NCI-H446 treated with DMSO at 0.1 percent for 48 hours (cell line): ENCODE measurements at places on chromosomes 2 and 18.

- no peak for DNase-seq
These were observed 1024.1 kb upstream of the KLHL29 start for GRCh38 chr2:22360735-22361374.

DNA sequence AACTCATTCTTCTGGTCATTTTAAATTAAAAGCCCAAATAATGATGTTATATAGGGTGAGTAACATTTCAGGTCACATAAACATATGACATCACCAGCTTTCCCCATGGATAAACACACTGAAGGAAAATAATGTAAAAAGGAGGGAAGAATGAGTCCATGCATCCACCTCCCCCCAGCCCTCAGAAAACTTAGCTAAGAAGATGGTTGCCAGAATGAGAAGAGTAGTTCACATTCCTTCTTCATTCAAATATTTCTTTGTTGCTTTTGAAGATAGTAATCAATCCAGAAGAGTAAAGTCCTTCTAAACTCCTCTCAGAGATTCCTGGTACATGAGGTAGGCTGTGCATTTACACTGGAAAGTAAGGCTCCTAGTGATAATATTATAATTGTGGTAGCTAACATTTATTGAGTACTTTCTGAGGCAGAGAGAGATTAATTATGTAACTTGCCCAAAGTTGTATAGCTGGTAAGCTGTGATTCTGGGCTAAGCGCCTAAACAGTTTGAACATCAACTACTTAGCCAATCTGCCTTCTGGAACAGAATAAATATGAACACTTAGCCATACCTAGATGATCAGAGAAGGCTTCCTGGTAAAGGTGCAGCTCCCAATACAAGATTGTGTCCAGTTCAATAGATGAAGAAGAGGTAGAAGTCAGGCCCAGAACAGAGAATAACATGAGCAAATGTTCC is 256.7 kb upstream of the FN1 start:
- DNase-seq: no peak

DNA sequence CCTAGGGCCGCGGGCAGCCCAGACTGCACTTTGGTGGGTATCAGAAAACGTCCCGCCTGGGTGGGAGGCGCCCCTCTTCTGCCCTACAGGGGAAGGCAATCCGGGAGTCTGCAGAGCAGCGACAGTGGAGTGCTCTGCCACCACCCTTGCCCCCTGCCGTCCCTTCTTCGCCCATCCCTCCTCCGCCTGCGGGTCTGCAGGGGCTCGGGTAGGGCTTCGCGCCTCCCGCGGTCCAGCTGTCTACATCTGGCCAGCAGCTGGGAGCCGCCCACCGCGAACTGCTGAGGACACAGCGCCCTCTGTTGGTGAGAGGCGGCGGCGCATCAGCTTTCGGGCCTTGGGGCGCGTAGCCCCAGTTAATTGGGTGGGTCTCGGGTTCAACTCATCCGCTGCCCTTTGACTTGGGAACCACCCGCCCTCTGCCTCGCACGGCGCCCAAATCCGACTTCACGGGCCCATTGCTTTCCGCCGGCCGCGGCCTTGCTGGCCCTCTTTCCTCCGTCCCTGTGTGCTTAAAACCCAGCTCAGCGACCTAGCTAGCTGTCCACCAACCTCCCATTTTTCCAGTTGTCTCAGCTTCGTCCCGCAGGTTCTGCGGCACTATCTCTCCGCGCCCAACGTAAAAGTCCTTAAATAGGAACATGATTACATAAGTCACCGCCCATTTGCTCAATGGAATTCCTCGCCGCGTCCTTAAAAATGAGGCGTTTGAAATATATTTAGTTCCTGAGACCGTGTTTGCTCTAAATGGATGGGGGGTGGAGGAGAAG is 17.6 kb downstream of the WNT10A start:
- no peak for DNase-seq

DNA sequence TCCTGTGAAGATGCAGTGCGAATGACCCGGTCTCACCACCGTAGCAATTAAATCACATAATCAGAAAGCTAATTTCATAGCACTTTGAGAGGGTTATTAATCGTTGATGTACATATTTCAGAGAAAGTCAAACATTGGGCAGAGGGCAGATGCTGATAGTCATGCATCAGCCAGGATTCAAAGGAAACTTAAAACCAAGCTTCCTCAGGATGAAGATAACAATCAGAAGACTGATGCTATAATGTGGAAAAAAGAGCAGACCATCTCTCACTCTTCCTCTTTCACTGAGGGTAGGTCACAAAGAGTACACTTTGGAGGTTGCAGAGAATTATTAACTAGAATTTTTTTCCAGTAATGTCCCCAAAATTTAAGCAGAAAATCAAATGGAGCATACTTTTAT is 1027.7 kb upstream of the ZEB2 start:
- no peak for DNase-seq

DNA sequence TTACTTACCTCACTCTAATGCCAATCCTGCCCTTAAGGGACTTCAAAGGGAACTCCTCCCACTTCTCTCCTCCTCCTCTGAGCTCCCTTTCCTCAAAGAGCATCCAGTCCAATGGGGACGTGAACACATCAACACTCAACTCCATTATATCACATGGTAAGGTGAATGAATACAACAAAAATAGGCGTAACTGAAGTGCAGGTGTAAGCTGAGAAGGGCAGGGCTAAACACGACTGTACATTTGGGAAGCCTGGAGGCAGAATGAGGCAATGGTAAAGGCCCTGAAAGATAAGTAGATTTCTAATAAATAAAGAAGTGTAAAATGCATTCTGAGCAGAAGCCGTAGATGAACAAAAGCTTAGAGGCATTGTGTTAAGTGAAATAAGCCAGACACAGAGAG is 226.1 kb upstream of the TRIB2 start:
- DNase-seq: no peak

DNA sequence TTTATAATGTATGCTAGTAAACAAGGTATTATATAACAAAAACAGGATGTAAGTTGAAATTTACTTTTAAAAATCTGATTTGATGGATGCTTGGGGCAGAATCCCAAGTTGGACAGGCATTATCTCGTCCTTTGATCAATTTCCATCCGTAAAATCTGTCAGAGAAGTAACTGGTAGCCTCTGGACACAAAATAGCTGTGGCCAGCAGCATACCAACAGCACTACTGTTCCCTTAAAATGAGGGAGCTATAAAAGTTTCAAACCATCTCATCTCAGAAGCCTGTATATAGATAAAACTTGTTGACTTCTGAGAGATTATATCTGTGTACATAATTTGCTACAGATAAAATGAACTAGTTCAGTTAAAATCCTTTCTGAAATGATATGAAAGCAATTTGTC is 14.7 kb upstream of the METAP1D start:
- no peak for DNase-seq

- DNase-seq: no peak
These were observed 187.0 kb upstream of the COL3A1 start for GRCh38 chr2:188787021-188787657.
